ENCODE measurements at places on chromosomes 2 and 18.

DNA sequence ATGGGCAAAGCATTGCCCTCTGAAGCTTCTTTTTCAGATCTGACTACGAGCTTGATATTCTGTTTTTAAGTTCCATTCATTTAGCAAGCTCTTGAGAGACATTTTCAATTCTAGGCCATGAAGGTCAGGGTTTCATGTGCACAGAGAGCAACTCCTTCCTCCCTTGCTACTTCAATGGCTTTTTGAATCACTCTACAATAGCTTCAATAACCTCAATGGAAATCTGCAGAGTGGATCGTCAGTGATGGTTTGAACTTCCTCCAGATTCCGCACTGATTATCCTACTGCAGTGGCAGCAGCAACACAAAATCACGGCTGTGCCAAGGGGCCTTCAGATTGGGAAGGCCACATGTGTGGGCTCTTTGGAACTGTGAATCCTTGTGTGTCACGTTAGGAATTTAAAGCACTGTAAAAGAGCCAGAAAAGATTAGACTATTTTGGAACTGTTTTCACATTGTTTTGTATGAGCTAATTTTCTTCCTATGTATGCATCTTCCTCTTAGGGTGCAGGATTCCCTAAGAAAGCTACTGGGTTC is 88.4 kb upstream of the MGAT4A start:
- DNase-seq = no peak

- no peak for DNase-seq
Observed at GRCh38 chr2:153543635-153544071, 65.1 kb upstream of the RPRM start.

DNA sequence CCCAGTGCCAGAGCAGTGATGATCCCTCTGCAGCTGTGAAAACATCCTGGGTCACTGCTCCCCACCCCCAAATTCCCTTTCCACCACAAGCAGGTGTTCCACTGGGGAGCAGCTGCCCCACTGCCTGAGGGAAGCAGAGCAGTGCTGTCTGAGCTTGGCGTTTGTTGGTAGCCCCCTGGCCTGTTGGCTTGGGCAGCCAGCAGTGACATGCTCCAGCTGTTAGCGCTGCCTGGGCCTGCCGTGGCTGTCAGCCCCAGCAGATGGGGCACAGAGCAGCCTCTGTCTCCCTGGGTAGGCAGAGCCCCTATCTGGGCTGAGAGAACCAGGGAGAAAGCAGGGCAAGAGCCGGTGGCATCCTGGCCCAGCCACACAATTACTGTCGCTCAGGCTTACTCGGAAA is 247.7 kb downstream of the GLI2 start:
- no peak for DNase-seq

- no peak for DNase-seq
Observed at GRCh38 chr2:112811841-112812306, 24.7 kb downstream of the IL1B start.

GRCh38 chr18:74183130-74183529 is 34.8 kb downstream of the TIMM21 start:
- DNase-seq = no peak

- no peak for DNase-seq
Observed at GRCh38 chr2:158319269-158319668, 137.3 kb downstream of the CCDC148 start.

DNA sequence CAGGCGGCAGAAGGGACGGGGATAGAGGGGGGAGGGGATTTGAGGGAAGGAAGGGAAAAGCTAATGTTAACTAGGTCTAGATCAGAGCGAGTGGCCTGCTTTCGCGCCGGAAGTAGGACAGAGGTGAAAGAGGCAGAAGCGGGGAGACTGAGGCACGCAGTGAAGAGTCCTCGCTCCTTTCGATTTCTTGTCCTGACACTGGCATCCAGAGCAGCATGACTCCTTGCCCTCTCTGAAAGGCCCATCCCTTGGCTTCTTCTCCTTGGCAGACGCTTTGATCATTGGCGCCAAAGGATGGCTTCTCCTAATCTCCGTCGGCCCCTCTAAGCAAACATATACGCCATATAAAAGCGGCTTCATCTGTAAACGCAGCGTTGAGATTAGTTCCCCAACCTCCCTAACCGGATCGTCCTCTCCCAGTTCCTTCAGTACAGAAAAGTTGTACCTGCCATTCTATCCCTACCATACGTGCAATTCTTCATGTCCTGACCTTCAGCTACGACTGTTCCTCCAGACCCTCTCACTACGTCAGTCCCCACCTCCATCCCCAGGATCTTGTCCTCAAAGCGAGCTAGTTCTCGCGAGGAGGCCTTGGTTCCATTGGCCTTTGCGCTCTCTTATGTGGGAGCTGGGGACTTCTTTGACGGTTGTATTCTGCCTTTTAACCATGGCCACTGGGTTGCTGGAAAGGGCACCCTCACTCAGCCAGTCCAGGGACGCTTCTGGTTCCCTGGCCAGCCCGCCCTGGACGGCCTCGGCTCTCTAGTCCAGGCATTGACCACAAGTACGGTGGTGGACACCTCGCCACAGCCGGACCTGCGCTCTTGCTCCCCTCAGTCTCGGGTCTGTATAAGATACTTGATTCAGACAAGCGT is 857 bp upstream of the NEUROD1 start:
- peak; percentile 48 for DNase-seq

DNA sequence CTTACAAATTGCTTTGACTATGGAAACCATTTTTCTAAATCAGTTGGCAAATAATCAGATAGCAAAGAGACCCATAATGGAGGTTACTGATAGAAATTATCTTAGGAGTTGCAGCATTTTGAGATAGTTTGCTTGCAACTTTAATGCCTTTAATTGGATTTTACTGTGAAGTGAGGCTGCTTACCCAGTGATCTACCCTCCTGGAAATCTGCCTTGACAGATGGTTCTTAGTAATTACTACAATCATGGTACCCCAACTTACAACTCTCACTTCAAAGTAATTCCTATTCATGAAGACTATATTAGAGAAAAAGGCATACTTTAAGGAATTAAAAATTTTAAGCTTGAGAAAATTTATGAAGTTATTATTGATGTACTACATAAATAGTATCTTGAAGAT is 1288.6 kb upstream of the CDH2 start:
- no peak for DNase-seq

GRCh38 chr2:43218702-43219382 is 7.6 kb downstream of the ZFP36L2 start:
- DNase-seq = no peak

DNA sequence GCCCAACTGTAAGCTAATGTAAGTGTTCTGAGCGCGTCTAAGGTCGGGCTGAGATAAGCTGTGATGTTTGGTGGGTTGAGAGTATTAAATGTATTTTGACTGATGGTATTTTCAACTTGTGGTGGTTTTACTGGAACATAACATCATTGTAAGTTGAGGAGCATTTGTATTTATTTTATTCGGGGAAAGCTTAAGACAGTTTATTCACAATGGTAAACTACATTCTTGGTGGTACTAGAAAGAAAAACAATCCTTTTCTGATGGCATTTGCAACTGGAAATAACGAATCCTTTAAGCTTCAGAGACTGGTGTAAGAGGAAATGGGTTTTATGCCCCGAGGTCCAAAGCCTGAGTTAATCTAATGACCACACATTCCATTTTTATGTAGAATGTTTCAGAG is 283.3 kb upstream of the NETO1 start:
- DNase-seq = no peak

DNA sequence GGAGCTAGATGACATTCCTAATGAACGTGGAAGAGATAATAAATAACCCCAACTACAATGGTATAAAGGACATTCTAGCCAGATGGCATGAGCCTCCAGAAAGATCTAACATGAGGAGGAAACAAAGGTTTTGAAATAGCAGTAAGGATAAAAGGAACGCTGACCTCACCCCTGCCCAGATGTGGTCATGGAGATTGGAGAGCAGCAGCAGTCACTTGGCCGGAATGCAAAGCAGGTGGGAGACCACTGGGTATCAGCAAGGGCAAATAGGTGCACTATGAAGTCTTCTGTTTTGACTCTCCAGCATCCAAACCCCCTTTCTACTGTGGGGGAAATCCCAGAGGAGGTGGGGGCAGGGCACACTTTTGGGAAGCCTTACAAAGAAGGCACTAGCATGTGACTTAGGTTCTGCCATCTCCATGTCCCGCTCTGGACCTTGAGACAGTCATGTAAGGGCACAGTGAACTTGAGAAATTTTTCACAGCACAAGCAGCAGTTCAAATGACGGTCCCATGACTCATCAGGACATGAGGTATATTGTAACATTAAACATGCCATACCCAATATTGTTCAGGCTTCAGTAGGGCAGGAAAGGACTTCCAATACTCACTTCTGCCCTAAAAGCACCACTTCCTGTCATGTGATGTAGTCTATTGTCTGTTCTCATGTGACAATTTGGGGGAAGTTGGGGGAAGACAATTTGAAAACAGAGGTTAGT is 55.2 kb downstream of the METTL4 start:
- DNase-seq = no peak

DNA sequence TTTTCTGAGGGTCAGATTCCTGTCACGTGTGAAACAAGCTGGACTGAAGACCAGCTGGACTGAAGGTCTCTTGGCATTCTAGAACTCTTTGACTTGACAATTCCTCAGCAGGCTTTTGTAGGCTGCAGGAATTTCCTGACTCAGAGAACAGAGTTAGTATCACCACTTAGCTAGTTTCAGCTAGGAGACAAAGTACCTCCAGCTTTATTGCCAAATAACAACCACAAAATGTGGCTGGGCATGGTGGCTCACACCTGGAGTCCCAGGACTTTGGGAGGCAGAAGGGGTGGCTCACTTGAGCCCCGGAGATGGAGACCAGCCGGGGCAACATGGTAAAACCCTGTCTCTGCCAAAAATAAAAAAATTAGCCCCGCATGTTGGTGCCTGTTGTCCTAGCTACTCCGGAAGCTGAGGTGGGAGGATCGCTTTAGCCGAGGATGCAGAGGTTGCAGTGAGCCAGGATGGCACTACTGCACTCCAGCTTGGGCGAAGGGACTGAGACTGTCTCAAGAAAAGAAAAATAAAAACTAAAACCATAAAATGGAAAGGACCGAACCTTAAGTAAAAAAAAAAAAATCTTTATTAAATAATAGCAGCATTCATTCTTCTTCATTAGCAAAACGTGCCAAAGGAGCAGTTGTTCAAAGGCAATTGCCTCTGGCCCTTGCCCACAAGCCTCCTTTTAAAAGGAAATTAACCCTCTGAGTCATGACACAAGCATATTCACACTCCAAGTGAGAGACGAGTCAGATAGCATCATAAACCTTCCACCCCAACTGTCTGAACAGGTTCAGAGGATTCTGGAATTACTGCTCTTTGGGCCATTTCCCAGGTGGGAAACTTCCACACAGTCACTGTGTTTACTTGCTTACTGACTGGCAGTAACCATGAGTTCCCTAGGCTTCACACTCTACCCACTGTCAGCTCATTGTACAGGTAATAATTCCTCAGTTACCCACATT is 88.9 kb downstream of the MYL12B start:
- no peak for DNase-seq

- DNase-seq = no peak
Observed at GRCh38 chr18:72991379-72991778, 123.6 kb upstream of the NETO1 start.

DNA sequence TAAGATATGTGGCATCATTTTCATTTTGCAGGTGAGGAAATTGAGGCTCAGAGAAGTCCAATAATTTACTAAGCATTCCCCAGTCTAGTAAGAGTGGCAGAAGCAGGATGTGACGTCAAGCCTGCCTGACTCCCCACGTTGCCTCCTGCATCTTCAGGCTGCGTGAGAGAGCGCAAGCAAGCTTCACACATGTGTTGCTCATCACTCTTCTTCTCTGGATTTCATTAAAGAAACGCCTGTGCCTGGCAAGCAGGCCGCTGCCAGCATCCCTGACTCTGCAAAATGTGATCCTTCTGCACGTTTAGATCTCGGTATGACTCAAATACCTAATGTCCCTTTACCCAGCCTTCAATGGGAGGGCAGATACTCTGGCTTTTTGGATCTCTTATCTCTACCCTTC is 96.8 kb downstream of the PRKCE start:
- no peak for DNase-seq

DNA sequence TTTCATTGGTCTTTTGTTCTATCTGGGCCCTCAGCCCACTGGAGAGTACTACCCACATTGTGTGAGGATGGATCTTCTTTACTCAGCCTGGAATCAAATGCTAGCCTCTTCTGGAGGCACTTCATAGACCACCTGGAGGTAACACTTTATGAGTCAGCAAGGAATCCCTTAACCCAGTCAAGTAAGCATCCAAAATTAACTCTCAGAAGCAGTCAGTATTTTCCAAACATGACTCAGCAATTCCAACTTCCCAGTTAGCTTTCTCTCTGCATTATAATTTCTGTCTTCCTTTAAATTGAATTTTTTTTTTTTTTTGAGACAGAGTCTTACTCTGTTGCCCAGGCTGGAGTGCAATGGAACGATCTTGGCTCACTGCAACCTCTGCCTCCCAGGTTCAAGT is 142.7 kb downstream of the ACKR3 start:
- no peak for DNase-seq

DNA sequence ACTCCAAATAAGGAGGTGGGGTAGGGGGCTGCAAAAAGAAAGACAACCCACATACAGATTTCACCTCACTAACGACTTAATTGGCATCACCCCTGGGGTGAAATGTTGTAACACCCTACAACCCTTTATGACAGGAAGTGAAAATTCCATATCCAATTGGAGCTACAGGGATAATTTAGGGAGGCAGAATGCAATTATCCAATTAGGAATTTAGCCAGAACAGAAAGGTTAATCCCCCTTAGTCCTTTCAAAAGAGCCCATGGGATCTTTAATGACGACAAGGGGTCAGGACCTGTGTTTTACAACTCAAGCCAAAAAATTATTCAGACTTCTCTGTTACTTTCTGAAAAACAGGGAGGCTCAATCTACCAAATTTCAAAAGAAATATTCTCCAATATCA is 1027.1 kb downstream of the TMEM182 start:
- no peak for DNase-seq

DNA sequence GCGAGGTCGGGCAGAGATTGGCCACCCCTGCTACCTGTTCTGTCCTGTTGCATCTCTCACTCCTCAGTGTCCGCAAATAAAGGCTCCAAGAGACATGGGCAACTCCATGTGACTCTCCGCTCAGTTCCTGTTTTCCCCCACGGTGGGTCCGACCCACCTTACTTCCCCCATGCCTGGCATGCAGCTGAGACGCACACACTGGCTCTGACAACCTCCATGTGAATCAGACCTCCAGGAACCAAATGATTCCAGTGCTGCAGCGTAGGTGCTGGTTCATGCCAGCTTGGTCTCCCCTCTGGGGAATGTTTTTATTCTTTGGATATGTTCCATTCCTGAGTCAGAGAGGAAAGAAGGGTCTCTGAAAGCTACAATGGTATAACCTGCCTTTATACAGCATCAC is 221.5 kb downstream of the SH3RF3 start:
- no peak for DNase-seq

DNA sequence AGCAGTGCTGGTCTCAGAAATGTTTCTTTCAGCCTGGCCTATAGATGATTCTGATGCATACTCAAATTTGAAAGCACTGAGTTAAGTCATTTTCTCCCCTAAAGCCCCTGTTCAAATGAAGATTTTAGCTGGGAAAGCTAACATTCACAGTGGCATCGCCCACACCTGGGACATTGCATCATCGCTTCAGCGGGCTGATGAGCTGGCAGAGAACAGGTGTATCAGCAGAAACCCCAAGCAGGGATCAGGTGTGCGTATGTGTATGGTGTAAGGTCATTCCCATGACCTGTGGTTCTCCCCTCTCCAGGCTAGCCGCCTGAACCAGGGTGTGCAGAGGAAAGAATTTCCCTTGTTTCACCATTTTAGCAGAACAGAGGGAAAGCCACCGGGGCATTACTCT is 56.3 kb downstream of the EPAS1 start:
- DNase-seq = no peak
